DMS153 (cell line): ENCODE measurements at places on chromosomes 13 and 19.

GRCh38 chr13:110509971-110510786 is 51.3 kb downstream of the RAB20 start:
- DNase-seq: no peak

DNA sequence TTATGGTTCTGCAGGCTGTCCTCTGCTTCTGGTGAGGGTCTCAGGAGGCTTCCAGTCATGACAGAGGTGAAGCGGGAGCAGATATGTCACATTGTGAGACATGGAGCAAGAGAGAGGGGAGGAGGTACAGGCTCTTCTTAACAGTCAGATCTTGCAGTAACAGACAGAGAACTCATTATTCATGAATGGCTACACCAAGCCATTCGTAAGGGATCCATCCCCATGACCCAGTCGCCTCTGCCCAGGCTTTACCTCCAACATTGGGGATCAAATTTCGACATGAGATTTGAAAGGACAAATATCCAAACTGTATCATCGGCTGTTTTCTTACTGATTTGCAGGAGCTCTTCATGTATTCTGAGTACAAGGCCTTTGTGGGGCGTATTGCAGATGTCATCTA is 21.7 kb downstream of the ZNF507 start:
- DNase-seq: no peak

DNA sequence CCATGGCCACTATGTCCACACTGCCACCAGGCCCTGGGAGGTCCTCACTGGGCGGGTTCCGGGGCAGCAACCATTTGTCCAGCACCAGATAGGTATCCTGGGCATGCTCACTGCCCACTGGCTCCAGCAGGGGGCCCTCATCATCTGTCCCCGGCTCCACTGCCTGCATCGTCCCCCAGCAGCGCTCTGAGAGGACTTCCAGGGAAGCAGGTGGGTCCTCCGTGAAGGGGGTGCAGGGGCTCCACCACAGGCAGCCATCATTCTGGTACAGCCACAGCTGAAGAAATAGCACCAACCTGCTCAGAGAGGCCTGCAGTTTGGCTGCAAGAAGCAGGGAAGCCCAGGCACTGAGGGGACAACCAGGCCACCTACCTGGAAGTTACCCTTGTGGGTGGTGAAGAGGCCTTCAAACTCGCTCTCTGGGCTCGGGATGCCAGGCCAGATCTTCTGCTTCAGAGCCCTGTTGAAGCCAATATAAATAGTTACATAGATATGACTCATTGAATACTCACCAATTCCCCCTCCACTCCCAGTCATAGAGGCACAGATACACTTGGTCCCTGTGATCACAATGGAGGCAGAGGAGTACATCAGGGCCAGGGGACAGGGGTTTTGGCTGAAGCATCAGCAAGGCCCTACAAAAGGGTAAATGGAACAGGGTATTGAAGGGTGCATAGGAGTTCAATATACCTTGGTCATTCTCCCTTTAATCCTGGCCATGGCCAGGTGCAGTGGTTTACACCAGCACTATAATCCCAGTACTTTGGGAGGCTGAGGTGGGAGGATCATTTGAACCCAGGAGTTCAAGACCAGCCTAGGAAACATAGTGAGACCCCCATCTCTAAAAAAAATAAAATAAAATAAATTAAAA is 4.1 kb downstream of the SWSAP1 start:
- DNase-seq: no peak

DNA sequence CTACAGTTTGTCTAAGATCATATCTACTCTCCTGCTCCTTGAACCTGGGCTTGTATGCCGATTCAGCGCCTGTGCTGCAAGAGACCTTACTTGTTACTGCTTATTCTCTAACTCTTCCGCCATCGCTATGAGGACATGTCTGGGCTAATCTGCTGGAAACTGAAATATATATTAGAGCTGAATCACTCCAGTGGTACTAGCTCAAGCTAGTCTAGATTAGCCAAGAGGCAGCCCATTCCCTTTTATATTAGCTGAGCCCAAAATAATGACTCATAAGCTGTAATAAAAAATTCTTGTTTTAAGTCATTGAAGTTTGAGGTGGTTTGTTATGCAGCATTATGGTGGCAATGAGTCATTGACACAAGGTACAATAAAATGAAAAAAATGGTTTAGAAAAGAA is 52.8 kb downstream of the SLC6A16 start:
- DNase-seq: no peak

DNA sequence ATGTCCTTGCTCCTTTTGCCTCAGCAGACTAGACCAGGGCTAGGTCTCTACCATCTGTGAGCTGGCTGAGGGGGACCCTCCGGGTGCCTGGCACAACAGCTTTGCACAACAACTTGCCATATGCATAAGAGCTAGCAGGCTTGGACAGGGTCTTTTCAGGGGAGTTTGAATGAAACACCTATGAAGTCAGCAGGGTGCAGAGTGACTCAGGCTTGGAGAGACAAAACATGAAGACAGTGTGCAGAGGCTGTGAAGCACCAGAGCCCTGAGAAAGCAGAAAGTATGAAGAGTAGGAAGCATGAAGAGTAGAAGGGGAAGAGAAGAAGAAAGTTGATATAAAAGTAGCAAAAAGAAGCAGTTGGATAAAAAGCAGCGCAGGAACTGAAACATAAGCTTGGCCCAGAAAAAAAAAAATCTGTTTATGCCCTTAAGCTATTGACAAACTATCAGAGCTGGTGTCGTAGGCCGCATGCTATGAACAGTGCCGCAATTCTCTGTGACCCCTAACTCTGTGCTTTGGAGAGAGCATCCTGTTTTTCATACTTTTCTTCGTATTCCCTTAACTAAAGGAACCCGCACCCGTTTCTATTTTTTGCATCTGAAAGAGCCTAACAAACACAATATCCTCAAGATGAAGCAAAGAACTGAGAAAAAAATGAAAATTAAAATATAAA is 52.7 kb upstream of the FAM216B start:
- DNase-seq: no peak

DNA sequence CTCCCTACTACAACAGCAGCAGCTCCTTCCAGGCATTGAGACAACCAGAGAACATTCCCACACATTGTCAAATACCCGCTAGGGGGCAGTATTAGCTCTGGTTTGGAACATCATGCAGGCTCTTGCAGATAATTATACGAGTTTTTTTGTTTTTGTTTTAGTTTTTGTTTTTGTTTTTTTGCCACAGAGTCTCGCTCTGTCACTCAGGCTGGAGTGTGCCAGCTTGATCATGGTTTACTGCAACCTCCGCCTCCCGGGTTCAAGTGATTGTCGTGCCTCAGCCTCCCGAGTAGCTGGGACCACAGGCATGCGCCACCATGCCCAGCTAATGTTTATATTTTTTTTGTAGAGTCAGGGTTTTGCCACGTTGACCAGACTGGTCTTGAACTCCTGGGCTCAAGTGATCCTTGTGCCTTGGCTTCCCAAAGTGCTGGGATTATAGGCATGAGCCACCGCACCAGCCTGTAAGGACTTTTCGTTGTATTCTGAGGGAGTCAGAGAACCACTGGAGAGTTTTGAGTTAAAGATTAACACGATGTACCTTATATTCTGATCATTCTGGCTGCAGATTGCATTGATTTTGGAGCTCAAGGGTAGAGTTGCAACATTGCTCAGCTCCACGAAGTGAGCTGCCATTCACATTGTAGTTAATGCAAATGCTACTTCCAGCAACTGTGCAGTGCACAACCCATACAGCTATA is 41.7 kb upstream of the CEACAM20 start:
- no peak for DNase-seq

- no peak for DNase-seq
Observed at GRCh38 chr13:31970231-31970930, 61.2 kb upstream of the FRY start.
